ENCODE measurements at places on chromosomes 6 and 20. TPM values are rescaled to one million over a fixed set of nuclear protein-coding genes. Genes with fewer than 3 reads are reported as not detected.
A peak's percentile ranks its signal among the peaks of the same experiment; 100 is the strongest.

The GJA10 gene
- total RNA-seq = not detected

The TCF21 gene
- total RNA-seq = not detected

DNA sequence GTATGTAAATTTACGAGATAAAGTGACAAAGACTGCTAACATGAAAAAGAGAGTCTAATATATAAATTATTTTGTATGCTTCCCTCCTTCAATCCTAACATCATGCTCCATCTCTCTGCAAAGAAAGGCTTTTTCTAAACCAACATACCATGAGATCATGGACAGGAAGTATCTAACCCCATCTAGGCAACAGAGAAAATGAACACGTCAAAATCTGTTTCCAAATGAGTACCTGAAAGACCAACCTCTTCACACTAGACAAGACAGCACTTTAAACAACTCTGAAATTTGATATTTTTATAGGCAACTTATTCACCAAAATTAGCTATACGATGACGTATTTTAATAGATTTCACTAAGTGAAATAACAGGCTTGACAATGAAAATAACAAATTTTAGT, 54.6 kb downstream of the MAN1A1 start:
- peak; percentile 22 for DNase-seq

DNA sequence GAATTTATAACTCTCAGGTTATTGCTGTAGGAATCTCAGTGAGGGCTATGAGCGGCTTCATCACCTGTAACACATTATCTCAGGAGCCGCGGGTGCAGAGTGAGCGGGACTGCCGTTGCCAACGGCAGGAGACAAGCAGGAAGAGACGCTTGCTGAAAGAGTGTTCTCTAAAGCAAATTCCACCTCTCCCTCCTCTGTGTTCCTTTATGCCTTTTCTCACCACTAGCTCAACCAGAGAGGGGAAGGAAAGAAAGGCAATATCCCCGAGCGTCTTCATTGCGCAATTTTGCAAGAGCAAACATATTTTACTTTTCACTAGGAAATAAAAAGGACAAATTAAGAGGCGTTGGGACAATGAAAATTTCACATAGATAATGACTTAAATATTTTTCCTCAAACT, 185.2 kb upstream of the EXOC2 start:
- DNase-seq = no peak

DNA sequence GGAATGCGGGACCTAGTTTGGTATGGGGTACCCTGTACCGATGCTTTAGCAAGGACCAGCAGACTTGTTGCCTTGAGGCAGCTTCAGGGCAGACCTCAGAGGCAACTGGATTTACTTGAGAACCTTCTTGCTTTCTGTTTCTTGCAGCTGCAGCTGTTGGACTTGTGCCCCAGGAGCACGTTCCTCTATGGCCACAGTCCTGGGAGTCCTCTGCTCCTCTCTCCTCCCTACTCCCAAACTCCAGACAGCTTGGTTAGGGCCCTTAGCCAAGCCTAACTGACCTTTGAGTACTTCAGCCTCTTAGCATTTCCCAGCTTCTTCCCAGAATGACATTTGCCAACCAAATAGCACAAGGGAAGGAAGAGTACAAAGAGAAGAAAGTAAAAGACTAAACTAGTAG, 34.7 kb downstream of the GHRH start:
- DNase-seq = no peak

- DNase-seq = no peak
These were observed 825 bp downstream of the RIMS1 start for GRCh38 chr6:71887006-71887743.

The ACTR5 gene
- total RNA-seq = 7.8 TPM

DNA sequence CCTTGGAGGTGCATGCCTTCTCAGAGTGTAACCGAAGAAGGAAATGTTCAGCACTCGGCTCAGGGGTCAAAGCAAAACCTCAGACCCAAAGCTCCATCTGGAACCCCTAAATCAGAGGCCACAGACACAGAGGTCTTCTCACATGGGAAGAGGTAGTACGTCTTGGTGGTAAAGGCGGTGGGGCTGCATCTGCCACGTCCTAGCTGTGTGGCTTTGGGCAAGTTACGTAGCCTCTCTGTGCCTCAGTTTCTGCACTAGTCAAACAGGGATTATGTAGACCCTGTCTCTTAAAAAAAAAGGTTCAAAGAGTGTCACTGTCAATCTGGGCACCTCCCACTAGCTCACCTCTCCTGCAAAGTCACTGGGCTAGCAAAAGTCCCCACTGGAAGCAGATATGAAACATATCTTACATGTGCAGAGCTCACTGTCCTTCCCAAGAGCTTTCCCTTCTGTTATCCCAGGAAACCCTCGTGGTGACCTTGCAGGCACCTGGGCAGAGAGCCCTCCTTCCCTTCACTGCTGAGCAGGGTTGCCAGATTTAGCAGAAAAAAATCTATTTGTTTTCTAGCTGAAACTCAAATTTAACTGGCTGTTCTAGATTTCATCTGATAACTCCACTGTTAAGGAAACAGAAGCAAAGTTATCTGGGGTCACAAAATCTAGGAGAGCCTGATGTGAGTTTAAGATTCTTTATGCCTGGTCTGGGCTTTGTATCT, 18.0 kb upstream of the NAA20 start:
- no peak for DNase-seq

- peak; percentile 71 for DNase-seq
These were observed 150.3 kb upstream of the PREP start for GRCh38 chr6:105553171-105553570.

The PRND gene
- not detected for total RNA-seq

- DNase-seq = no peak
These were observed 183.6 kb downstream of the KHDRBS2 start for GRCh38 chr6:62102387-62102786.

The TLDC2 gene
- not detected for total RNA-seq

DNA sequence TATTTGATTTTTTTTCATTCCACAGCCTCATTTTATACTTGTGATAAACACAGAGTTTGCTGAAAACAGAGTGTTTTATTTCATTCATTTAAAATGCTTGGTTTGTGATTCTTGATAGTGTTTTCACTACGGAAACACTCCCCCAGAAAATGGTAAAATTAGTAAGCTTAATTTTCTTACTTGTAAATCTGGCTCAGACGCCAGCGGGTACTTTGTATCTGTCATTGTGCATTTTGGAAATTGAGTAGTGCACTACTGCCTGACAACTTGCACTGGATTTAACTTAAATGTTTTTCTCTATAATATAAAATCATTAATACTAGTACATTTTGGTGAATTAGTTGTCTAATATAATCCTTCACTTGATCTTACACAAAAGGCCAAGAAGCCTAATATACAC, 37.0 kb upstream of the HINT3 start:
- no peak for DNase-seq

The ZBTB24 gene
- total RNA-seq = 7.2 TPM

DNA sequence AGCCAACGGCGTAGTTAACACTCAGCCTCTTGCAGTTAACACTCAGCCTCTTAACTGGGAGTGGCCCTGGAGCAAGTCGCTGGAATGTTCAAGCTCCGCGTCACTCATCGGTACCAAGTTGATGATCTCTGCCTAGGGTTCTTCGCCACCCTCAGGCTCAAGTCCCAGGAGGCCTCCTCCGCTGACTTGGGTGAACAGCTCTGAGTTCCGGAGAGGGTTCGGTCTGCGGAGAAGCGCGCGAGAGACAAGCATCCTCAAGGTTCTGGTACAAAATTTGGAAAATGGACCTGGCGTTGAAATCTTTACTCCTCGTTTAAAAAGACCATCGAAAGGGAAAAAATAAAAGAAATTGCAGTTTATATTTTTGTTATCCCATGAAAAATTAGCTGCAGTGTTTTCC, 876 bp upstream of the DSP start:
- DNase-seq = peak; percentile 60

The CENPW gene
- 54.5 TPM for total RNA-seq

The CALHM4 gene
- total RNA-seq = not detected

- DNase-seq = no peak
These were observed 105.5 kb downstream of the ASCC3 start for GRCh38 chr6:100775667-100776066.

The NCOA3 gene
- total RNA-seq = 78.0 TPM

GRCh38 chr6:26335631-26336323, 29.2 kb upstream of the BTN3A2 start:
- no peak for DNase-seq

The PFDN6 gene
- 51.5 TPM for total RNA-seq

DNA sequence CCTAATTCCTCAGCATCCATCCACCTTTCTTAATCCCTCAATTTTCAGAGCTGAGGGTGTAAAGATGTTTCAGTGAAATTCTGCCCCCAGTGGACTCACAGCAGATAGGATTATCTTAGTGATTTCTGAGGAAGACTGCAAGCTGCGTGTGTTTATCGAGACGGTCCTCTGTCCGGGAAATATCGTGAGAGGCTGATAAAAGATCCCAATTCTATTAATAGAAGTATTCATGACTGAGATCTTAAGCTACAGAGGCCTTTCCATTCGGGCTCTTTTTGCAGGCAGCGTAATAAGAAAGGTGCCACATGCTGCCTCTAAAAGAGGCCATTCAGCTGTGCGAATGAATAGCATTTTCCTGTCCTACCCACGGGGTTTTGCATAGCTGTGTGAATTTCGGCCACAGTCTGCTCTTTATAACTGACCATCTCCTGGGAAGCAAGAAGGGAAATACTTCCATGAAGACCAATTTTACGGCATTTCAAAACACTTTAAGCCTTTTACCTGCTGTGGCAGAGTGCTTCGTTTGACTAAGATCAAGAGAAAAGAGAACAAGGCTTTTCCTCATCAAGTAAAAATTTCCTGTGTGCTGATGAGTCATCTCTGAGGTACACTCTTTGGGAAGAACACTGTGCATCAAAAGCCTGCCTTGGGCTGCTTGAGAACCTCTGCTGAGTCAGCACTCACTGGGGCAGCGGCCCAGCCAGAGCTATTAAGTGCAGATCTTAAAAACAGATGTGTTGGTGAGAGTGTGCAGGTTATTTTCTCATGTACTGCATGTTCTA, 208.8 kb downstream of the ARHGAP18 start:
- peak; percentile 93 for DNase-seq

The BHLHE23 gene
- not detected for total RNA-seq

DNA sequence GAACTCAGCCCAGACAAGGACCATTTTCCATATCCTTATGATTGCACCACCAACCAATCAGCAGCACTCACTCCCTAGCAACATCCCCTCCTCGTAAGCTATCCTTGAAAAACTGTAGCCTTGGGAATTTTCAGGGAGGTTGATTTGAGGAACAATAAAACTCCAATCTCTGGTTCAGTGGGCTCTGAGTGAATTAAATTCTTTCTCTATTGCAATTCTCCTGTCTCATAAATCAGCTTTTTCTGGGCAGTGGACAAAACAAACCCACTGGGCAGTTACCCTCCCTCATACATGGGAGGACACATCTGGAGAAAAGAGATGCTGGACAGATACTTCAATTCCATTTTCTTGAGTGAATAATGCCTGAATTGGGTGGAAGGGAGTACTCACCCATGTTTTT, 115.4 kb upstream of the STXBP5 start:
- no peak for DNase-seq

DNA sequence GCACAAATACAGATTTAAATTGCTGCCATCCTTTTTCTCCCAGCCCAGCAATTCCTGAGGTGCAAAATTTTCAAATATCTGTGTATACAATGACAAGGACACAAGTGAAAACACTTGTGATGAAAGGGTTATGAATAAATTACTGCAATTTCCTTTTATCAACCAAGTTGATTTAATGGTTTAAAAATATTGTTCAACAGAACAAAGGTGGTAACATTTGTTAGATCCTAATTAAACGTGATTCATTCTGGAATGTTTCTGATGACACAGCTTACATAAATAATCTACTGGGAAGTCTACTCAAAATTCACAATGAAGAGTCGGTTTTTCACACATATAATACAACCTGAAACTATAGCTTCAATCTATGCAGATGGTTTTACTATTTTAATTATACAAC, 17.1 kb downstream of the B4GALT5 start:
- no peak for DNase-seq

DNA sequence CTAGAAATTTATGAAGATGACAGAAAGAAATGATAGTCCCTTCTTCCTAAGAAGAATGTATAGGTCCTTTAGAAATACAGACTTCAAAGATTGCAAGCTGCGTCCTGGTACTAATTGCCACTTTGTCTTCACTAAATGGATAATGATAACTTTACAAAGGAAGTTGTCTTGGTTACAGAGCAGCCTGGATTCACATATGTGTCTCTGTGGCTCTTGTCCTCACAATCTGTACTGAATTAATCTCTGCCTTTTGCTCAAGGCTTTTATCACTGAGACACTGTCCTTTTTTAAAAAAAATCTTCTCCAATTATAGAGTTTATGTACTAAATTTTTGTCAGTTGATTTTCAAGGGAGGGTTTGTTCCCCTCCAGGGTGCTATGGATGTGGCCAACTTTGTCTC, 17.5 kb upstream of the MRAP2 start:
- DNase-seq = no peak

DNA sequence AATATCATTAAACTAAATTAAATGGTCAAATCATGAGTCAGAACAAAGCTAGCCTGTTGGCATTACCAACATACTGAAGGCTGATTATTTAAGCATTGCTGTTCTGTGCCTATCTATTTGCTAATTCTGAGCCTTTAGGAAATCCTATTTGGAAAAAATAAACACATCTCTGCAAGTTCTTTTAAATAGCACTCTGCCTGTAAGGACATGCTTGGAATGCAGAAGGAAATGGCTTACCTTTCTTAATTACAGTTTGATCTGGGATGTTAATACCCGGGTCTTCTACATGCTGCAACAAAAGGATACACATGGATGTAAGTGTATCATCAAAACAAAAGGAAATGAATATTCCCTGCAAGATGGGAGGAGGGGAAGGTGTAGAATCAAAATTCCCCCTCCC, 8.3 kb downstream of the TFAP2A start:
- DNase-seq = no peak

The ARMC2 gene
- 7.9 TPM for total RNA-seq

The ZSCAN31 gene
- 64.0 TPM for total RNA-seq

- no peak for DNase-seq
These were observed 111.2 kb downstream of the NFATC2 start for GRCh38 chr20:51431321-51431720.

- no peak for DNase-seq
These were observed 8.1 kb downstream of the LRFN2 start for GRCh38 chr6:40579101-40579500.

The MDFI gene
- 22.6 TPM for total RNA-seq

GRCh38 chr20:3183896-3184612, 10.7 kb upstream of the LZTS3 start:
- DNase-seq = no peak

The PACSIN1 gene
- 6.4 TPM for total RNA-seq

The SYCP2 gene
- total RNA-seq = 3.0 TPM

The FKBP5 gene
- total RNA-seq = 5.0 TPM

- DNase-seq = no peak
These were observed 40.0 kb downstream of the FRK start for GRCh38 chr6:116020738-116021137.

GRCh38 chr20:20482453-20482852, 114.5 kb downstream of the INSM1 start:
- DNase-seq = no peak

GRCh38 chr6:1524040-1524480, 85.7 kb upstream of the FOXC1 start:
- peak; percentile 71 for DNase-seq

Data from PC-9 (cell line).